ENCODE measurements at places on chromosomes 5 and 9.
A peak's percentile ranks its signal among the peaks of the same experiment; 100 is the strongest.

DNA sequence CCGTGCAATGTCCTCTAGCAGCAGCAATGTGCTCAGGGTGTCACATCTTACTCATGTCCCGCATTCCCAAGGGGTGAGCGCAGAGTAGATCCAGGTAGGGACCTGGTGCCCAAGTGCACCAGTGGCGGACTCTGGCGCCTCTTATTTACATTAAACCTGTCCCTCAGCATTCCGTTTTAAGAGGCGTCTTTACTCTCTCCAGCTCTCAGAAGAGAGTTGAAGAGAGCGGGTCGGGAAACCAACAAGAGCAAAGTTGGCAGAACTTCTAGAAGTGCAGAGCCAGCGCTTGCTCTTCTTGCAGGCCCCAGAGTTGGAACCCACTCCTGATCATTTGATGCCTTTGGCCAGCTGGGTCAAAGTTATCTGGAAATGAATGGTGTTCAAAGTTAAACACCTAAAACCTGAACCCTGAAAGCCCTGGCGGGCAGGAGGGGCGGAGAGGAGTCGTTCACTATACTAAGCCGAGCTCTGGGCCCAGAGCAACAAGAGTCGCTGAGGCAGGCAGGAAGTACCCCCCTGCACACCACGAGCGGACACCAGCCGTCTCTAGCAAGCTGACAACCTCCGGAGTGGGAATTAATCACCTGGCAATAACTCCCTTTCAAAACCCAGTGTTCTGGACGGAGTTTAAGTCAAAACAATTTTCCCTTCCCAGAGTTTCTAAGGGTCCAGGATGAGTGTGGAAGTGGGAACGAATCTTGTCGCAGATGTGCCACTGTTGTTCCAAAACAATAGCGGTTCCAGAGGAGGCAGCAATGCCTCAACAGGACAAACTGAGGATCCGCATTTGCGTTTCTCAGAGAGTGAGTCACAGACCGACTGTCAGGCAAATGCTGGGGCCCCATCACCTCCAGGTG, 122.8 kb downstream of the TMEM161B start:
- no peak for DNase-seq

- no peak for DNase-seq
Measured at GRCh38 chr5:40227366-40227765, 452.3 kb upstream of the PTGER4 start.

DNA sequence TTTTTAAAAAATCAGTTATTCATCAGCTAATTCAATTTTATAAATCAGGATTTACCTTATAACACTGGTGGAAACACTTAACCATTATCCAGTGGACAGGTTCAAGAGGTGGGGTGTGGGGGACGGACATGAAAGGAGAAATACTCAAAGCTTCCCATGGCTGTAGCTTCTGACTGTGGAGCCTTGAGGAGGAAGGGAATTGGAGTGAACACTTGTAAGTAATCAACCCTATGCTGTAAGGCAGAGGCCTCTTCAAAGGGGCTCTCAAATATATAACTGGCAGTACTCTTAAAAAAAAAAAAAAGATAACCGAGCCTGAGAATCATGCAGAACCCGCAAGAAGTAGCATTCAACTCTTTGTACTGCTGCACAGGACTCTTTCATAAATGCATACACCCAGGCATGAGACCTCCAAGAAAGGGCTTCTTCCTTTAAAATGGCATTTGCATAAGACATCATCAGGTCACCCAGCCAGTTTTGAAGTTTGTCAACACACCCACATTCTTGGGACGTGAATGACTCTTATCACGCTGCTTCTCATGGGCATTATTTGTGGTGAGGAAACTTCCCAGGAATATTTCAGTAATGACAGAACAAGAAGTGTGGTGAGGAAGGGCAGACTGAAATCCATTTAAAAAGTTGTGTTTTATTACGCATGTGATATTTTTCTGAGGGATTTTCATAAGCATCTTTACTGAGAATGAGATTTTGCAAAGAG, 8.1 kb downstream of the OSMR start:
- DNase-seq, result no peak

GRCh38 chr9:88949425-88949824, 41.8 kb upstream of the S1PR3 start:
- DNase-seq, result no peak

GRCh38 chr5:123559434-123559775, 47.4 kb downstream of the CSNK1G3 start:
- no peak for DNase-seq

DNA sequence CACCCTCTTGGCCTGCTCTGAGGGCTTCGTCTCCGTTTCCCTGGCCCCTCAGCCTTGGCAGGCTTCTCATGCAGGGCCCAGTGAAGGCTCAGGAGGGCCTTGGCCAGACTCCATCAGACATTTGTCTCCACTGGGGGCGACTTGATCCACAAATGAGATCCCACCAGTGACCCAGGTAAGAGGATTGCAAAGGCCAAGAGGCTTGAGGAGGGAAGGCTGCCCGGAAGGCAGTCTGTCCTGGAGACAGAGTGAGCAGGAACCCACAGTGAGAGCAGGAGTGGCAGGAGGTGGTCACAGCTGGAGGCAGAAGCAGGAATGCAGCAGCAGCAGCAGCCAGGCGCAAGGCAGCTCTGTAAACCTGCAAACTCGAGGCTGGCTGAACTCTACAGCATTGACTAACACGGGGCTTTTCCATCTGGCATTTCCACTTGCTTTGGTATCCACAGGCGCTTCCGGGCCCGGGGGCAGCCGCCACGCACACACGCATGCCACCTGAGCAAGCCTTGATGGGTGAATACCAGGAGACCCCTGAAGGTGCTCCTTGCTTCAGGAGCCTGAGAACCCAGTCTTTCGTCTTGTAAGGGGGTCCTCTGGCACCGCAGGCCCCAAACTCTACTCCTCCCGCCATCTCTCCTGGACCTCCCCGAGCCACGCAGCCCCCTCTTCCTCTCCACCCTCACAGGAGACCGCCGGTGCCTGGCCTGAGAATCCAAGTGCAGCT, 14.7 kb downstream of the MGAT1 start:
- DNase-seq, result no peak

- no peak for DNase-seq
Measured at GRCh38 chr5:143755966-143756365, 56.0 kb upstream of the HMHB1 start.

GRCh38 chr5:14415698-14416074, 165.9 kb upstream of the OTULINL start:
- peak; percentile 51 for DNase-seq

- peak; percentile 64 for DNase-seq
Measured at GRCh38 chr5:172274951-172275753, 8.4 kb downstream of the UBTD2 start.

GRCh38 chr9:88013607-88014006, 39.3 kb upstream of the CDK20 start:
- DNase-seq, result no peak

GRCh38 chr9:86304236-86304730, 21.9 kb upstream of the ISCA1 start:
- DNase-seq, result no peak

GRCh38 chr9:104863180-104863883, 64.6 kb downstream of the ABCA1 start:
- peak; percentile 40 for DNase-seq

DNA sequence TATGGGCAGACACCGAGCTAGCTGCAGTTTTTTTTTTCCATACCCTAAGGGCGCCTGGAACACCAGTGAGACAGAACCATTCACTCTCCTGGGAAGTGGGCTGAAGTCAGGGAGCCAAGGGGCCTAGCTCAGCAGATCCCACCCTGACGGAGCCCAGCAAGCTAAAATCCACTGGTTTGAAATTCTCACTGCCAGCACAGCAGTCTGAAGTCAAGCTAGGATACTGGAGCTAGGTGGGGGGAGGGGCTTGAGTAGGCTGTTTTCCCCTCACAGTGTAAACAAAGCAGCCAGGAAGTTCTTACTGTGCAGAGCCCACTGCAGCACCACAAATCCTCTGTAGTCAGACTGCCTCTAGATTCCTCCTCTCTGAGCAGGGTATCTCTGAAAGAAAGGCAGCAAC, 151.7 kb upstream of the HCN1 start:
- no peak for DNase-seq

GRCh38 chr5:89847743-89848142, 561.8 kb downstream of the CETN3 start:
- no peak for DNase-seq

GRCh38 chr5:57696825-57697570, 214.4 kb upstream of the ACTBL2 start:
- no peak for DNase-seq

DNA sequence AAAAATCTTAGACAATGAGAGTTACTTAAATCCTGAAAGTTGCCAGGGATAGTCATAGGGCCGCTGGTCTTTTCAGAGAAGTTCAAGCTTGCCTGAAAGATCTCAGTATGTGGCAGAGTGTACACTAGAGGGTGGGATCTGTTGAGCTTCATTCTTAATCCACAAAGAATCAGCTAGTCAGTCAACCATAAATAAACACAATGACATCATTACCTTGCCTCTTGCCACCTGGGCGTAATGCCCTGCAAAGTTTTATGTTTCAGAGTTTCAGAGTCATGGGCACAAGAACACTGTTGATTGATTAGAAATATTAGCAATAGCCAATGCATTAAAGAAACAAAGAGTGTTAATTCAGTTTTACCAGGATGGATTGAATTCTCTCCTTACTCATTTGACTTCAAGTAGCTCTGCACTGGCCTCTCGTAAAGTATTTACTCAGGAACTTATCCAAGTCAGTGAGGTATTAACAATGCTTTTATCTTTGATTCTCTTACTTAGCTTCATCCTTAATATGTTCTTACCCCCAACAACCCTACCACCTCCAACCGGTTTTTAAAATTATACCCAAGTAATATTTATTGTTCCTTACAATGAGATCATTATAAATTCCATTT, 14.3 kb upstream of the ANXA1 start:
- DNase-seq, result no peak

GRCh38 chr5:14306329-14306815, 163.2 kb downstream of the TRIO start:
- DNase-seq, result no peak

DNA sequence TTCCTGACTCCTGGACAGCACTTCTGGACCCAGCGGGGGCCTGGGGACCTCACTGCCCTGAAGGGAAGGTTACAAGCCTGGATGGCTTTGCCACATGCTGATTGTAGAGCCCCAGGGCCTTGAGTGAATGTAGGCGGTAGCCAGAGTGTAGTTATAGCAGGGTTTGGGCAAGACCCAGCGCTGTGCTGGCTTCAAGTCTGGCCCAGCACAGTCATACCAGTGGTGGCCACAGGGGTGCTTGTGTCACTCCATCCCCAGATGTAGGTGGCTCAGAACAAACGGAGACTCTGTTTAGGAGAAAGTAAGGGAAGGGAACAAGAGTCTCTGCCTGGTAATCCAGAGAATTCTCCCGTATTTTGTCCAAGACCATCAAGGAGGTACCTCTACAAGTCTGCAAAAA, 84.6 kb downstream of the STARD4 start:
- DNase-seq, result no peak

GRCh38 chr5:142679744-142680143, 6.1 kb downstream of the FGF1 start:
- DNase-seq, result no peak

DNA sequence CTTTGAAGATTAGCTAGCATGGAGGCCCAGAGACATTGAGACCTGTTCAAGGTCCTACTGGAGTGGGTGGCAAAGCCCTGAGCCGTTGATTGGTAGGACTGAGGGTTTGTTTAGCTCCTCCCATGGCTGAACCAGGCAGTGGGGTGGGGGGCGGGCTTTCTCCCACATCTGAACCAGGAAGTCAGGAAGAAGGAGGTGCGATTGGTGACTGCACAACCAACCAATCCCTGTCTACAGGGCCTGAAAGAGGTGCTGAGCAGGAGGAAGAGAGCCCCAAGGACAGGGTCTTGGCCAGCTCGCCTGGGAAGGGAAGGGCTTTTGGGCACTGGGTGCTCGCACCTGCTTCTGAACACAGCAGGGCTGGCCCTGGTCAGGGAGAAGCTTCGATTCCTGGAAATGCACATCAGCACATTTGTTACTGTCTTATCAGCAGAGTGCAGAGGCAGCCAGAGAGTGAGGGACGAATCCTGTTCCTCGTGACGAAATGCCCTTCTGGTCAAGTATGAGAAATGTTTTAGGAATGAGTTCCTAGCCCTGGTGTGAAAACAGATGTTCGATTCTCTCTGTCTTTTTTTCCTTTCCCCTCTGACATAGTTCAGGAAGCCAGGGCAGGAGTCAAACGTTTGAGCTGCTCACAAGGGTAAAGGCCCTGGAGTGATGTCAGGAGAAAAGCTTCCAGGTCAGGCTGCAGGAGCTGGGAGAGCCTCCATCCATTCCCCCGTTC, 294.8 kb upstream of the KLF4 start:
- DNase-seq, result no peak

DNA sequence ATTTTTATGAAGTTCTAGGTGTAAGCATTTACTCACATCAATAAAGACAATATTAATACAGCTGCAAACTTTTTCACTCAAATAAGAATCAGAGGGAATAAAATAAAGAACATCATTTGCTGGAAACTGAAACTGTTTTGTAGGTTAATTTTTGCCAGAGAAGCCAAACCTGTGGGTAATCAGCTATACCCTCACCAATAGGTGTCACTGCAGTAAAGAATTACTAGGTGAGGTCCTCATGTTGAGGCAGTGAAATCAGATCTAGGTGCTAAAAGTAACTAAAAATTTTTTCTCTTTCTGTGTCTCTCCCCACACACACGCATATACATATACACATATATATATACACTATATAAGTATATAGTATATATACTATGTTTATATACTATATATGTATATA, 1016.3 kb upstream of the SEMA6A start:
- DNase-seq, result no peak

DNA sequence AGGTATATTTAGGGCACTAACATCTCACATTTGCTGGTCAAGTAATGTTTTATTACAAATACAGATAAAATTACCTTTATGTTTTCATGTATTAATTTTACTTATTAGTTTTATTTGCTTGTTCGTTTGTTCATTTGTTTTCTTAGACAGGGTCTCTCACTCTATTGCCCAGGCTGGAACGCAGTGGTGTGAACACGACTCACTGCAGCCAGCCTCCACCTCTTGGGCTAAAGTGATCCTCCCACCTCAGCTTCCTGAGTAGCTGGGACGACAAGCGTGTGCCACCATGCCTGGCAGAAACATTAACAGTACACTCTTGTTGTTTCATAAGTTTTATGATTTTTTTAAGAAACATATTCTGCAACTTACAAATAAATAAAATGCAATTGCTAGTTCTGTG, 123.2 kb downstream of the ZNF608 start:
- DNase-seq, result no peak

- no peak for DNase-seq
Measured at GRCh38 chr5:44233691-44234090, 155.5 kb downstream of the FGF10 start.

GRCh38 chr5:4700069-4700468, 440.1 kb upstream of the ADAMTS16 start:
- DNase-seq, result no peak

Measured in activated T-cell treated with anti-CD3 and anti-CD28 coated beads, Interleukin-2, amount 50 U/mL, for 24 hours (primary cell).